Hepatocyte (in vitro differentiated cells): ENCODE measurements at places on chromosomes 16 and 17. TPM values are rescaled to one million over a fixed set of nuclear protein-coding genes. Genes with fewer than 3 reads are reported as not detected.

- DNase-seq: no peak
Observed at GRCh38 chr17:57629470-57629869, 115.6 kb downstream of the CCDC182 start.

Gene CHAD
- 0.20 and 0.40 TPM in 2 replicates for total RNA-seq

DNA sequence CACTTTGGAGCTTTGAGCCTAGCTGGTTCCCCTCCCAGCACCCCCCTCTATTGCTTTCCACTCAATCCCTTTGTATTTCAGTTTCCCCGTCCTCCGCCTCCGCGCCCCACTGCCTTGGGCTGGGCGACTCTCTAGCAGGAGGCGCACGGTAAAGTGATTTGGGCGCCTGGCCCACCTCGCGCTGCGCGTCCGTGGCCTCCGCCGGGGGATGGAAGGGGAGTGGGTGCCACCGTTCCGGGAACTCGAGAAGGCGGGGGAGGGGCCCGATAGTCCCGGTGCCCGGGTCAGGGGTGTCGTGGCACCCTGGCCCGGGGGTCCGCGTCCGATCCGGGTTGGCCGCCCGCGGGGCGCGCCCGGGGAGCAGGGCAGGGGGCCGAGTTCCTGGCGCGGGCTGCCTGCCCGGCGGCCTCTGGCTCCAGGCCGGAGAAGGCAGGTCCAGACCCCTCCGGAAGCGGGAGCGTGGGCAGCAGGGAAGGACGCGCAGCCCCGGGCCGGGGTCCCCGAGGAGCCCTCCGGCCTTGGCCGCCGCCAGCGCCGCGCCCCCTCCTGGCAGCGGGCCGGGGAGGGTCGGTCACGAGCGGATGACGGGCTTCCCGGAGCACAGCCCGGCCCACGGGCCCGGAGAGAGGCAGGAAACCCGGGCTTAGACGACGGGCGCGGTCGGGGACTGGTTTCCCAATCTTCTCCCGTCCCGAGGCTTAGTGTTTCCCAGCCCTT is 15.8 kb downstream of the MEOX1 start:
- peak; percentile 71 for DNase-seq

Gene KCNAB3
- total RNA-seq: 1.4 and 1.8 TPM in 2 replicates

DNA sequence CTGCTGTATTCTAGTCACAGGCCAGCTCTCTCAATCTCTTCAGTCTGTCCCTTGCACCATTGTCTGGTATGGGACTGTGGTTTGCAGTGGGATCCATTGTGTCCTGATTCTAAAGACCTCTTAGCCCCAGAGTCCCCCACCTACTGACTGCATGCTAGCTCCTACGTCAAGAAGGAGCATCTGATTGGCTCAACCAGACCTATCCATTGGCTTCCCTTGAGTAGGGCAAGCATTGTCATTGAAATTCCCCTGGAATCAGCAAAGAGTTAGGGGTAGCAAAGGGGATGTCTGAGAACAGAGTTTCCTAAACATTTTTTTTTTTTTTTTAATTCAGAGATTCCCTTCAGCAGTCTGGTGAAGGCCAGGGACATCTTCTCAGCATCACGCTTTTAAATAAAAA is 175.3 kb upstream of the MPHOSPH6 start:
- no peak for DNase-seq

Gene METTL23
- total RNA-seq: 36.6 and 36.8 TPM in 2 replicates

Gene OTOP2
- total RNA-seq: 0.16 and 1.1 TPM in 2 replicates

DNA sequence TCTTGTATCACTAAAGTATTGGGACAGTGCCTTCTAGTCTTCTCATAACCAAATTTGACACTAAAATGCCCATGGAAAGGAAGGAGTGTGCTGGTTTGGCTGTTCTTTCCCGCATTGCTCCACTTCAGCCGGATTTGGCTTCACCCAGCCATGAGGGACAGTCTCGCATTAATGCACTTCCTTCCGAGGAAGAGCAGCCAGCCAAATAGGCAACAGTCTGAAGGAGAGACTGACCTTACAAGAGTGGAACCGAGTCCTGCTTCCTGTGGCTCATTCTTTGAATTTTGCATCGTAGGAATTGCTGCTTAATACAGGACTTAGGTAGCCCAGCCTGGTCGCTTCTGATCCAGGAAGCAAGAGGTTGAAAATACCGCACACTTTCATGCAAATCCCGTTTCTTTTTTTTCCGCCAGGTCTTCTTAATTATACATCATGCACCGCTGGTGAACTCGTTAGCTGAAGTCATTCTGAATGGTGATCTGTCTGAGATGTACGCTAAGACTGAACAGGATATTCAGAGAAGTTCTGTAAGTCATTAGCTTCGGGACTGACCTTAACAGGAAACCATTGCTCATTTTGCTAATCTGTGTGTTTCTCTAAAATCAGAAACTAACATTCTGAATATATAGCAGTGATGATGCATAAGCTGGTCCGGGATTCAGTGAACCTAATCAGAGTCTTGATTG is 38.2 kb downstream of the CLEC16A start:
- no peak for DNase-seq

GRCh38 chr17:50522766-50523165 is 9.8 kb upstream of the EPN3 start:
- DNase-seq: no peak

Gene WNT9B
- 2.6 and 3.0 TPM in 2 replicates for total RNA-seq

- DNase-seq: no peak
Observed at GRCh38 chr16:596736-597060, 6.8 kb downstream of the RAB40C start.

DNA sequence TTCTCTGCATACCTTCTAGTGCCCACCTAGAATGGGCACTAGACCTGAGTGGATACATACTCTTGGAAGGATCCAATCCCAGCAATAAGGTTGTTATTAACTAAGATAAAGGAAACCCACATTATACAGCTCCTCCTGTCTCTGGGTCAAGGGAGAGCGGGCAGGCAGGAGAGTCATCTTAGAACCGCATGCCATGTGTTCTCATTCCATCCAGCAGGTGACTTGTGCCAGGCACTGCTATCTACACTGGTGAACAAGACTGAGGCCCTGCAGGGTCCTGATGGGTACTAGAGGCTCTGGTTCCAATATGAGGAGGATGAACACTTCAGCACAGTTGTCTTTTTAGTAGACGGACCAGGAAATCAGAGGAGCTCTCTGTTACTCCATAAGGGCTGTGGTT is 5.9 kb upstream of the CD300H start:
- DNase-seq: no peak

DNA sequence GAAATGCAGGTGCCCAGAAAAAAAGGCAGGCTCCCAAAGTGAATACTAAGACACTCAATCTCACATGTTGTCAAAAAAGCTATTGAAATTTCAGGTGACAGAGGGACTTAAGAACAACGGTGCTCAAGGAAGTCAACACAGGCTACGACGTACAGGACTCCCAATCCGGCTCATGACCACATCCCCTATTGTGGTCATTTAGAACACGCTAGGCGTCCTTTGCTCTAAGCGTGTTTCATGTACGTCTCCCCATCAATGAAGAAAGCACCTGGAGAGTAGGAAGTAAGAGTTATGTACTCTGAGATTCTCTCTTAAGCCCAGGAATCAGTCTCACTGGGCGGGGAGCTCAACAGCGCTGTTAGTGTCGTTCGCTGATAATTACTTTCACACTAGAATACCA is 94.1 kb downstream of the MRM3 start:
- DNase-seq: no peak

- peak; percentile 79 for DNase-seq
Observed at GRCh38 chr16:58499615-58500351, at the start of gene NDRG4. Gene NDRG4, plus strand, starts transcription at chr16:58500143. Its CDS starts 106 bp downstream, at chr16:58500249.

DNA sequence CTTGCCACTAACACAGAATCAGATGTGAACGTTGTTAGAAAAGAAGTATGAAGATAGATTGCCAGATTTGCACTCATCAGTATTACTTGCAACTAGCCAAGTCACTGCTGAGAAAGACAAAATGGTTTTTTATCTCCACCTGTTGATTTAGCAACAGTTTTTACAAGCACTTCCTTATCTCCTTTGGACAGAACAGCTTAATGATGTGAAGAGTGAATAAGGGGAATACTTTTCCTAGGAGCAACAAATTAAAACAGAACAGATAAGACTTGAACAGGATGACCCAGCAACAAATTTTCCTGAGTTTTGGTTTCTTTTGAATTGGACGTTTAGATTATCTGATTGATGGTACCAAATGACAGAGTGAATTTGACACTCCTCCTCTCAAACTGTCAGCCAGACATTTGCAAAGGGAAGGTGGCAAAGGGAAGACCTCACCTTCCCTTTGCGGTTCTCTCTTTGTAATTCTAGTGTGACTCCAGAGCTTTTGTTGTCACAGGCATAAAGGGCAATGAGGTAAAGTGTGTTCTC is 130.6 kb downstream of the NLK start:
- peak; percentile 29 for DNase-seq

DNA sequence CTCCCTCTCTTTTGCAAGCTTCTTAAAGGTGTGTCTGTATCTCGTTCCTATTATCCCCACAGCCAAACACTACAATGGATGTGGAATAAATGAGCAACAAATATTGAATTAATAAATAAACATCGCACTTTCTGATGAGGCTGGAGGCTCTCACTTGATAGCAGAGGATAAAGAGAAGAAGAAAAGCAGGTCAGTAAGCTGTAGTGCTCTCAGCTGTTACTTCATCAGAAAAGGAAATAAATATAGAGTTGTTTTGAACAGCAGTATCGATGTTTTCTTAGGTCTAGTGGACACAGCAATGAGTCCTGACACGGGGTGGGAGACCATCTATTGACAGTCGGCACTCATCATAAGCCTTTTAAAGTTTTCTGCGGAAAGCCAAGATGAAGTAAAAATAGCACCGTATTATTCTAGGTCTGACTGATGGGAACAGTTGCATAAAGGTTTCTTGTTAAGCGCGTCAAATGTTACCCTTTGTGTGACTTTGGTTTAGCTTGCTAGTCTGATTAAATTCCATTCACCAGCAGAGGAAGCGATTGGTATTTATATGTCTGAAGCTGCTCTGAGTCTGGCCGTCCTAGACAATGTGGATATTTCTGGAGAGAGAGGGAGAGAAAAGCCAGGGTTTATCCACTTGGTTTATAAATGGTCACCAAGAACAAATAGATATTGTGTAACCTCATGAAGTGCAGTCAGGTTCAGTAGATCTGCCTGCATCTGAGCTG is 646.1 kb downstream of the CDH11 start:
- peak; percentile 10 for DNase-seq
